ENCODE measurements at places on chromosomes 3 and 15.

DNA sequence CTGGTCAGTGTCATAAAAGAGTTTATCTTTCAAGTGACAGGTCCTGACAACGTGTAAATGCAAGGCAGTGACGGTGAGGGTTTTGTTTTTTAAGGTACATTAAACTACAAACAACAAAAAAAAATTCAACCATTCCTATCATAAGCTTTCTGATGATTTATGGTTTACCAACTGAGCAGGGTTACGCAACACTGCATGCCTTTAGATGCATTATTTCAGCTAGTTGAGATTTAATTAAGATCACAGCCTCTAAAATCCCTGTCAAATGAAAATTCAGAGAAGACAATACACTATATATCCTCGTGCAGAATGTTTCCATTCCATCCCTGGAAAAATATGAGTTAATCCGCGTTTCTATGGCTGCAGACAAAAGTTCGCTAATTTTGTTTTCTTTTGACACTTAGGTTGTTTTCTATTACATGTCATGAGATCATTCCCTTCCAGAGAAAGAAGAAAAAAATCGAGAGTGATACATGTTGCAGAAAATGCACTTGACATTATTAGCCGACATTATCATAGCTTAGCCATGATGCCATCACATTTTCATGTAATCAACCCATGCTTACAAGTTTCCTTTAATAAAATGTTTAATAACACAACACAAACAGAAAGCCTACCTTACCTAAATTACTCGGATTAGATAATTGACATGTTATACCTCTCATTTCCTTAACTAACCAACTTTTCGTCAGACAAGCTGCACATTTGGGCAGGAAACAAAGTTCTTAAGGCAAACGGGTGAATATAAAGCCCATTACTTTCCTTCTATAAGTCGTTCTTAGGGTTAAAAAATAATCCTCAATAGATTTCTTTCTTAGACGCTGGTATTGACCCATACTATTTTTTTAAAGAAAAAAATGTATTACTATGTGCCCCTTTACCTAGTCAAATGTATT, 521.2 kb downstream of the FOXP1 start:
- no peak for DNase-seq

DNA sequence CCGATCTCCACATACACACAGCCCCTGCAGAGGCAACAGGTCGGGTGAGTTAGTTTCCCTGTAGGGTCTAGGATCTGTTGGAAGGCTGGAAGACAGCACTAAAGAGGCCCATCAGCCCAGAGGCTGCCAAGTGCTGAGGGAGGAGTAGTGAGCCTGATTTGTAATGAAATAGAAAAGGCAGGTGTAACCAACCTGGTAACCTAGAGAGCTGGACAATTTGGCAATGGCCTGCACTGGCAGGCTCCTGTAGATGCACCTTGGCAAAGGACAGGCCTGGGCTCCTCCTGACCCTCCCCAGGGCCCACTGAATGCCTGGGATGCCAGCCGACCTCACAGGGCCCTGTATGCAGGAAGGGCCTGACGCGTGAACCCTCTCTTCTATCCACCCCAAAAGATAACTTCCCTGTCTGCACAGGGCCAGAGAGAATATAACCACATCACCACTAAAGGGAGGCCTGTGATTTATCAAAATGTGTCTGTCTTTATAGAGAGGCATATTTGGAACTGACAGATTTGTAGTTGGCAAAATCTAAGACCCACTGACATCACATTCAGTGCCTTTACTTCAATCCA, 225.1 kb upstream of the CHRNA7 start:
- DNase-seq, result no peak

DNA sequence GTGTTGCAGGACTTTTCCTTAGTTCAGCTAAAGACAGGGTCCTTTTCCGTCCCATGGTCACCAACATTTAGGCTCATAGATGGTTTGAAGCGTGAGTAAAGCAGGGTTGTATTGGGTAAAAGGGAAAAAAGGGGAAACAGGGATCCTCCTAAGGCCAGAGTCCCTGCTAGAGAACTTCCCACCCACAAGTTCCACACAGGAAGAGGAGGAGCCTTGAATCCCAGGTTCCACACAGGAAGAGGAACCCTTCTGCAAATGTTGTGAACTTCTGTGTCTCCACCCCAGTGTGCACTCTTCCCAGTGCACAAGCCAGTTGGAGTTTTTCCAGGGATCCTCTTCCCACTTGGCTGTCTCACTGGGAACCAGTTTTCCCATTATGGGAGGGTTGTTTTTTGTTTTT, 27.6 kb upstream of the ATP8B4 start:
- no peak for DNase-seq

DNA sequence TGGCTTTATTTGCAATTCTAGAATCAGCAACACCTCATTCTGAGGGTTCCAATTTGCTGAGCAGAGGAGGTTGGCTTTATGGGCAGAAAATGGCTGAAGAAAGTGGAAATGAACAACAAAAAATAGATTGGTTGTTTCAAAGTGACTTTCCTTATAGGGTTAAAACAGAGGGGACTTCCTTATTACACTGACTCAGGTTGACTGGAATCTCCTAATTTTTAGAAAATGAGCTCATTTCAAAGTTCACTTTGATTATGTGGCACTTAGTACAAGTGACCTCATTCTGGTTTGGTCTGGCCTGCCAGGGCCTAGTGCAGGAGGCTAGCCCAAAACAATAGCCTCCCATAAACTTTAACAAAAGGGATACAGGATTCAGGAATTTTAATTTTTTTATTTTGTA, 41.4 kb downstream of the NFKBIZ start:
- DNase-seq, result no peak

- DNase-seq, result no peak
Observed at GRCh38 chr15:77163781-77164384, 93.0 kb upstream of the TSPAN3 start.

DNA sequence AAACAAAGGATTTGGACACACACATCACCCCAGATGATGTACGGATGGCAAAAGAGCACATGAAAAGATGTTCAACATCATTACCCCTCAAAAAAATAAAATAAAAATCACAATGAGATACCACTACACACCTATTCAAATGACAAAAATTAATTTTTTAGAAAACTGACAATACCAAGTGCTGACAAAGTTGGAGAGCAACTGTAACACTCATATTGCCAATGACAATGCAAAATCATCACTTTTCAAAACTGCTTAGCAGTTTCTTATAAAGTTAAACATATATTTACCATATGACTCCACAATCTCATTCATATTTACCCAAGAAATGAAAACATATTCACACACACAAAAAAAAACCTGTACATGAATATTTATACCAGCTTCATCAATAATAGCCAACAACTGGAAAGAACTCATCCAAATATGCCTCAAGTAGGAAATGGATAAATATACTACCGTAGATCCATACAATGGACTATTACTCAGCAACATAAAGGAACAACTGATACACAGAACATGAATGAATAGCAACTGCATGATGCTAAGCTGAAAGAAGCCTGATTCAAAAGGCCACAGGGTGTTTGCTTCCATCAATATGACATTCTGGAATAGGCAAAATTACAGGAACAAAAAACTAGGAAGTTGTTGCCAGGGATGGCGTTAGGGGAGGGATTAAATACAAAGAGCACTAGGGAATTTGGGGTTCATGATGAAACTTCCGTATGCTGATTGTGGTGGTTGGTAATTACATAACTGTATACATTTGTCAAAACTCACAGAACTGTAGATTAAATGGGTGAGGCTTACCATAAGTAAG, 1.3 kb downstream of the FSIP1 start:
- no peak for DNase-seq

DNA sequence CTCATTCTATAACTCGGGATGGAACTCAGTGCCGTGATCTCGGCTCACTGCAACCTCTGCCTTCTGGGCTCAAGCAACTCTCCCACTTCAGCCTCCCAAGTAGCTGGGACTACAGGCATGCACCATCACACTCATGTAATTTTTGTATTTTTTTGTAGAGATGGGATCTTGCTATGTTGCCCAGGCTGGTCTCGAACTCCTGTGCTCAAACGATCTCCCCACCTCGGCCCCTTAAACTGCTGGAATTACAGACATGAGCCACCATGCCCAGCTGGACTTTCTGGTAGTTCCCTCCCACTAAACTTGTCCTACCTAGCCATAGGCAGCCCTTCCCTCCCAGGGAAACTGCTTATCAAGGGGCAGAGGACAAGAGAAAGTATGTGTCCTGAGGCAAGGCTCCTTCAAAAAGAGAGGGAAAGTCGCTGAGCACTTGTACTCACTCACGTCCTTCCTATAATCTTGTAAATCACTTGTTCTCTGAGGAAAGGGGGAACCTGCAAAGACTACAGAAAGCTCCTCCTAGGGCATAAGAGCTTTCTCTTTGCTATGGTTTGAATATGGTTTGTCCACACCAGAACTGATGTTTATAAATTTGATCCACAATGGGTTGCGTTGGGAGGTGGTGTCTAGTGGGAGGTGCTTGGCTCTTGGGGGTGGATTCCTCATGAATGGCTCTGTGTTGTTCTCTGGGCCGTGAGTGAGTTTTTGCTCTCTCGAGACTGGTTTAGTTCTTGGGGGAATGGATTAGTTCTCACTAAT, 13.6 kb upstream of the TBL1XR1 start:
- no peak for DNase-seq

- DNase-seq, result no peak
Observed at GRCh38 chr15:99096173-99096893, 8.5 kb upstream of the SYNM start.

GRCh38 chr15:45141386-45141785, 11.6 kb downstream of the DUOX1 start:
- DNase-seq, result no peak

DNA sequence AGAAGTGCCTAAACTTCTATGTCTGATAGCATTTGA, at the start of gene TP63:
Gene TP63, plus strand, starts transcription at position 17 of the 36 bp plus-strand sequence. CDS start 127 bp downstream, outside the sequence.
- DNase-seq, result no peak

DNA sequence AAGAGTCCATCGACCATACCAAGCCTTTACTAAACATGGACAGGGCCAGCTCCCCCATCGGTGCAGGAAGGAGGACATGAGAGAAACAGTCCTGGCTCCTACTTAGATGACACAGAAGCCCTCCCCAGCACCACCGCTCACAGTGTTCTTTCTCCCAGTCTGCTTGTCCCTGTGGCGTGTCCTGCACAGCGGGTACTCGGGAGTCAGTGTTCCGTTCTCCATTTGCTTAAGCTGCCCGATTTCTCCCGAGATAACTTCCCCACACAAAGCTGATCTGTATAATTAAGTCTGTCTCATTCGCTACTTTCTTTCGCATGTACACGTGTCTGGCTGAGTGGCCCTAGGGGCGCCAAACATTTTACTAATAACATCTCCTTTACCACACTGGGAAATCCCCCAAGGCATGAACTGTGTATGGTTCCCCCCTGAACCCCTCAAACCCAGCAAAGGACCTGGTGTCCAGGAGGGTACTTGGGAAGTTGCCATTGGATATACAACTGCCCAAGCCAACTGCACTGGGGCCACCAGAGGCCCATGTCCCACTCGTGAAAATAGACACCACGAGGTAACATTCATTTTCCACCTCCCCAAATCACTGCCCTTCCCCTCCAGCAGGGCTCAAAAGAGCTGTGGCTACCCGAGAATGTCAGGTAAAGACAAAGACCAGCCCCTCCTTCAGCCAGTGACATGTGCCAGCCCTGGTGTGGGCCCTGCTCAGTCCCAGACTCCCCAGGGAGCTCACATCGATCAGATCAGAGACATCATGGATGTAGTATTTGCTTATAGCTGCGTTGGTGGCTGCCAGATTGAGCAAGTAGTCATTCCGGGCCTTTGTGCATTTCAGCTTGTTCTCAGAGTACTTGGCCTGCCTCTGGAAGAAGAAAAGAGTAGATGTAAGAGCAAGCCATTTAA, 96.5 kb upstream of the RAD18 start:
- DNase-seq, result no peak

GRCh38 chr15:100766243-100767000, 113.2 kb upstream of the ALDH1A3 start:
- no peak for DNase-seq

DNA sequence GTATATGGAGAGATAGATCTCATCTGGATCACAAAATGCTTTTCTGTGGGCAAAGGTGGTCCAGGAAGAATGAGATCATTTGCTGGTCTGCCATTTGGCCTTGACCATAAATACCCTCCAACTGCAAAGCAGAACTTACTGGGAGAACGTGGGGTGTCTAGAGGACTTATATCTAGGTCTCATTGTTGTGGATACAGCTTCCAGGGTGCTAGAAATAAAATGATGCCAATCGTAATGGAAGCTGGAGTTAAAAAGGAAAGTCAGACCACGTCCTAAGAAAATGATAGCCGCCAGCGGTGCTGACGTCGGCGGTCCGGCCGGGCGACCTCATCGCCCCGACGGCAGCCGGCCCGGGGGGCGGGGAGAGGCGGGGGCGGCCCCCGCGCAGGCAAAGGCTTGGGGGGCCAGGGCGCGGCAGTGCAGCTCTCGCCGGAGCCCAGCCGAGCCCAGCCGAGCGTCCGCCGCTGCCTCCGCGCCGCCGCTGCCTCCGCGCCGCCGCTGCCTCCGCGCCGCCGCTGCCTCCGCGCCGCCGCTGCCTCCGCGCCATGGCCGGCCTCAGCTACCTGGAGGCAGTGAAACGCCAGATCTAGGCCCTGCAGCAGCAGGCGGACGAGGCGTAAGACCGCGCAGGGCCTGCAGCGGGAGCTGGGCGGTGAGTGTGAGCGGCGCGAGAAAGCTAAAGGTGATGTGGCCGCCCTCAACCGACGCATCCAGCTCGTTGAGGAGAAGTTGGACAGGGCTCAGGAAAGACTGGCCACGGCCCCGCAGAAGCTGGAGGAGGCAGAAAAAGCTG, 89.5 kb downstream of the EOMES start:
- DNase-seq, result no peak

- DNase-seq, result no peak
Observed at GRCh38 chr15:34783991-34784390, 11.4 kb downstream of the ACTC1 start.

DNA sequence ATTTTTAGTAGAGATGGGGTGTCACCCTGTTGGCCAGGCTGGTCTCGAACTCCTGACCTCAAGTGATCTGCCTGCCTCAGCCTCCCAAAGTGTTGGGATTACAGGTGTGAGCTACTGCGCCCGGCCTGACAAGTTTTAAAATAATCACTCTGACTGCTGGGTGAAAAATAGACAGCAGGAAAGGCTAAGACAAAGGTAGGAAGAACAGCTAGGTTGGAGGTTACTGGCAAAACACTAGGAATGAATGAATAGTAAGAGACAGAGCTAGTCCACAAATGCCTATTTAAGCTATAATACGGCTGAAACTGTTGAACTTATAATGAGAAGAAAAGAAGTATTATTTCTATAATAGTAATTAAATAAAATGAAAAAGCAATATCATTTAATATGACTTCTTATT, 46.7 kb upstream of the RAP2B start:
- no peak for DNase-seq

DNA sequence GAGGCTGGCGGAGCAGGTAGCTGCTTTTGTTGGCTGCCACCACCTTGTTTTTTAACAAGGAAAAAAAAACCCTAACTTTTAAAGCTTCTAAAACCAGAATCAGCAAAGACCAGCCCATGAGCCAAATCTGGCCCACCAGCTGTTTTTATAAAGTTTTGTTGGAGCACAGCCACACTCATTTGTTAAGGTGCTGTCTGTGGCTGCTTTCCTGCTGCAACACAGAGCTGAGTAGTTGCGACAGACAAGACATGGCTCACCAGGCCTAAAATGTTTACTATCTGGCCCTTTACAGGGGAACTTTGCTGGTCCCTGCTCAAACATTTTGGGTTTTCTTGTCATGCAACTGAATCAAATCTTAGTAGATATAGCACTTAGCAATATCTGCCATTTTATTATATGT, 18.9 kb downstream of the EFCAB12 start:
- DNase-seq, result no peak

All from stimulated activated CD4-positive, alpha-beta T cell treated with anti-CD3 and anti-CD28 coated beads, Interleukin-1b, Interleukin-23, amount 100 ng/mL, for 24 hours (primary cell).